Activated naive CD4-positive, alpha-beta T cell treated with anti-CD3 and anti-CD28 coated beads, Interleukin-2, amount 50 U/mL, for 72 hours (primary cell): ENCODE measurements at places on chromosomes 6 and 20.

DNA sequence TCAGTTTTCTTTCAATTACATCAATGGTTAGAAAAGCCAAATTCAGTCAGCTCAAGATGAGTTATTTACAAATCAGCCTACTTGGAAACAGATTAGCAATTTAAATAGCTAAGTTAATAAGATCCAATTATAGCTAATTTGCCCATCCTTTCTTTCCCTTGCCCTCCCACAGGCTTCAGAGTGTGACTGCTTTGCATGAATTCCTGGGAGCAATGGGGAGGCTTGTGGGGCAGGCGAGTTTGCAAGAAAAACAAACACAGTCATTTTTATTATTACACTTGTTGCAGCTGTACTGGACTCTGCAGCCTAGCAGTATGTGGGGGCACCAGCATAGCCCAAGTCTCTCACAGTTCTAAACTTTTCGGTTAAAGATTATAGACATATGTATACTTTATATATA, 219.0 kb downstream of the NKAIN2 start:
- DNase-seq: no peak

- no peak for DNase-seq
Observed at GRCh38 chr6:93219447-93219846, 199.9 kb downstream of the EPHA7 start.

DNA sequence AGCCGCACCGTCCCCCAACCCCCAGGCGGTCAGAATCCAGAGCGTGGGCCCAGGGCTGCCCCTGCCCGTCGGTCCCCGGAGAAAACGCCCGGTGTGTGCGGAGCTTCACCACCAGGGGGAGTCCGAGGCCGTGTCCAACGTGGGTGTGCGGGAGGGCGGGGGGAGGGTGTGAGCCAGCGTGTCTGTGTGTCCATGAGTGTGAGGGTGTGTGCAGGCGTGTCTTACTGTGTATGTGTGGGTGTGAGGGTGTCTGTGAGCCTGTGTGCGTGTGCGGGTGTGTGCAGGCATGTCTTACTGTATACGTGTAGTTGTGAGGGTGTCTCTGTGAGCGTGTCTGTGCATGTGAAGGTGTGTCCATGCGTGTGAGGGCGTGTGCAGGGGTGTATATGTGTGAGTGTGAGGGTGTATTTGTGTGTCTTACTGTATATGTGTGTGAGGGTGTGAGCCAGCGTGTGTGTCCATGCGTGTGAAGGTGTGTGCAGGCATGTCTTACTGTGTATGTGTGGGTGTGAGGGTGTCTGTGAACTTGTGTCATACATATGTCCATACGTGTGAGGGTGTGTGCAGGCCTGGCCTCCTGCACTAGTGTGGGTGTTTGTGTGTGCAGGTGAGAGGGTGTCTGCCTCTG, 24.6 kb upstream of the GATA5 start:
- DNase-seq: peak; percentile 93

DNA sequence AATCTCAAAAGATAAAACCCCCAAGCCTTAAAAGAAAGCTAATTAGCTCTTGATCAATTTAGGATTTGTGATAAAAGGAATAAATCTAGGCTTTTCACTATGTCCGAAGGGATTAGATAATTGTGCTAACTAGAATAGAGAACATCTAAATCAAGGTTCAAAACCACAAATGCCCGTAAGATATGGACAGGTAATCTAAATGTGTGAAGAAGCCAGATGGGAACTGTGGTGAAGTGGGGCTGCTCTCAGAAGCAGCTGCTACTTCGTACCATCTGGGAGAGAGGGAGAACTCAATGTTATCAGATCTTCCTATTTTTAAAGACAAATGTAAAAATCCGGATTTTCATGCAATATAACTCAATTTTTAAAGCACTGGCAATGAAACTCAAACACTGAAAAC, 44.2 kb downstream of the NCOA6 start:
- no peak for DNase-seq

GRCh38 chr20:36441027-36441414, 100.3 kb upstream of the MYL9 start:
- no peak for DNase-seq

GRCh38 chr20:5080384-5080877, 39.3 kb downstream of the PCNA start:
- peak; percentile 49 for DNase-seq

GRCh38 chr6:90495216-90495817, 91.6 kb downstream of the MAP3K7 start:
- DNase-seq: no peak

DNA sequence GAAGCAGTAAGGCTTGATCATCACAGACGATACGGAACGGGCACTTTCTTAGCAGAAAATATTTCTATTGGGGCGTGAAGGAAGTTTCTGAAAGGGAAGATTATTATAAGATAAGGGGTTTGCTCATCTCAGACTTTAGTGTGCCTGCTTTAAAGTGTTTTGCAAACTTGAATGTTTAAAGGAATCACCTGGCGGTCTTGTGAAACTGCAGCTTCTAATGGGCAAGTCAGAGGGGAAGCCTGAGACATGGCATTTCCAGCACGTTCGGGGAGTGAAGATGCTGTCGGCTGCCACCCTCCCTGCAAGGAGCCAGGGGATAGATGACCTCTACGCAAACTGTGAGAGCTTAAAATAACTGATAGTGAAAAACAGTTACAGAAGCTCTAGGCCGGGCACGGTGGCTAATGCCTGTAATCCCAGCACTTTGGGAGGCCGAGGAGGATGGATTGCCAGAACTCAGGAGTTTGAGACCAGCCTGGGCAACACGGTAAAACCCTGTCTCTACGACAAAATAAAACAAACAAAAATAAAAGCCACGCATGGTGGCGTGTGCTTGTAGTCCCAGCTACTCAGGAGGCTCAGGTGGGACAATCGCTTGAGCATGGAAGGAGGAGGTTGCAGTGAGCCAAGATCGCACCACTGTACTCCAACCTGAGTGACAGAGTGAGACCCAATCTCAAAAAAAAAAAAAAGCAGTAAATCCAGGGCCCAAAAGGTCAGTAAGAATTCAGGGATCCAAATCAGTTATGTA, 2.3 kb upstream of the KIF16B start:
- no peak for DNase-seq

DNA sequence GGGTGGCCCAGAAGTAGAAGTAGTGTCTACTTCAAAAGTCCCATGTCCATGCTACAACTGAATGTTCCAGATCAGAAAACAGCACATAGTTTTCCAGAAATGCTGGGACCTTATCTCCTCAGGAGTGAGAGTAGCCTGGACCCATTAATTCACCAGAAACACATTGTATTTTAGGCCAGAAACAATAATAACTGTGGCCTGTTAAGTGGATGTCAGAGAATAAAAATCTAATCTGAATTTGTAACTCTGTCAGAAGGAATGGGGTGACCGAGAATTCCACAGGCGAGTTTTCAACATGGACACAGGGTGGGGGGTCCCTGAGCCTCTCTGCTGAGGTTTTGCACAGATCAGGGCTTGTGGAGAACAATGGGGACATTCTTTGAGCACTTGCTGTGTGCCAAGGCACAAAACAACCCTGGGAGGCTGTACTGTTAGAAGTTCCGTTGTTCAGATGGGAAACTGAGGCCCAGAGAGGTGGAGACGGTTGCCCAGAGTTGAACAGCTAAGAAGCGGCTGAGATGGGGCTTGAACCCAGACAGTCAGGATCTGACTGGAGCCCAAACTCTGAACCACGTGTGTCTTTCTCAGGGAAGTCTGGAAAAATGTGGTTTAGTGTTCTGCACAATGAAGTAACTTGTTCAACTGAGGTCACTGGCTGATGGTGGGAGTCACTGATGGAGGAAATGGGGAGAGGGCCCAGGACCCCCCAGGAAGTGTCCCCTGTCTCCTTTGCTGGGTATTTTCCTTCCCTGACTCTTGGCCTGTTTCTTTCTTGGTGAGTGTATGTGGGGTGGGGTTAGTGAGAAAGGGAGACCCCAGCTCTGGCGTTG, 44.2 kb downstream of the SNAI1 start:
- DNase-seq: no peak

GRCh38 chr6:134599079-134599478, 281.2 kb upstream of the SGK1 start:
- DNase-seq: no peak

DNA sequence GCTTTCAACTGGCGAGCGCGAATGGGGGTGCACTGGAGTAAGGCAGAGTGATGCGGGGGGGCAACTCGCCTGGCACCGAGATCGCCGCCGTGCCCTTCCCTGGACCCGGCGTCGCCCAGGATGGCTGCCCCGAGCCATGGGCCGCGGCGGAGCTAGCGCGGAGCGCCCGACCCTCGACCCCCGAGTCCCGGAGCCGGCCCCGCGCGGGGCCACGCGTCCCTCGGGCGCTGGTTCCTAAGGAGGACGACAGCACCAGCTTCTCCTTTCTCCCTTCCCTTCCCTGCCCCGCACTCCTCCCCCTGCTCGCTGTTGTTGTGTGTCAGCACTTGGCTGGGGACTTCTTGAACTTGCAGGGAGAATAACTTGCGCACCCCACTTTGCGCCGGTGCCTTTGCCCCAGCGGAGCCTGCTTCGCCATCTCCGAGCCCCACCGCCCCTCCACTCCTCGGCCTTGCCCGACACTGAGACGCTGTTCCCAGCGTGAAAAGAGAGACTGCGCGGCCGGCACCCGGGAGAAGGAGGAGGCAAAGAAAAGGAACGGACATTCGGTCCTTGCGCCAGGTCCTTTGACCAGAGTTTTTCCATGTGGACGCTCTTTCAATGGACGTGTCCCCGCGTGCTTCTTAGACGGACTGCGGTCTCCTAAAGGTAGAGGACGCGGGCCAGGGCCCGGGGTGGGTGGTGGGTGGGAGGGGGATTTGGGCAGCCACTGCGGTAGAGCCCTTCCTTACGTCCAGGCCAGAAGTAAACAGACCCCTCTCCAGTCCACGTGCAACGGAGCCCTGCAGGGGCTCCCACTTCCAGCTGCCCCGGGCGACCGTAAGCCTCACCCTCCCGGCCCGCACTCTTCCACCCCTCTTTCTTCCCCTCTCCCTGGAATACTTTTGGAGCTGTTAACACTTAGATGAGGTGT, 998 bp downstream of the BMP2 start:
- no peak for DNase-seq

- peak; percentile 55 for DNase-seq
Observed at GRCh38 chr20:25081065-25081729, 744 bp downstream of the VSX1 start.

GRCh38 chr20:52289956-52290565, 98.5 kb upstream of the ZFP64 start:
- DNase-seq: no peak

- no peak for DNase-seq
Observed at GRCh38 chr6:122790423-122791309, 1.6 kb downstream of the SMPDL3A start.

DNA sequence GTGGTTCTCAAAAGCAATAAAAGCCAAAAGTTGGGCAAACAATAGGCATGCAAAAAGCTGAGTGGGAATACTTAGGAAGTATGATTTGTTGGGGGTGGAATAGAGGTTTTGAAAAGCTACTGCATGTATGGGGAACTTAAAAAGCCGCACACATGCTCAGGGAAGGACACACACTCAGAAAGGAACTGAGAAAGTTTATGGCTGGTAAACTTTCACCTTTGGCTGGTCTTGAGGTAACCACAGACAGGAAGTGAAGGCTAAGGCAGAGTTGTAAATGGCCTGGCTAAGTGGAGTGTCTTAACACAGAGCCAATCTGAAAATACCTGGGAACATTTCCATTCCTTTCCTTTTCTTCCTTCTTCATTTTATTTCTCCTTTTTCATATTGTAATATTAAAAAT, 134.5 kb upstream of the EXOC2 start:
- DNase-seq: no peak

DNA sequence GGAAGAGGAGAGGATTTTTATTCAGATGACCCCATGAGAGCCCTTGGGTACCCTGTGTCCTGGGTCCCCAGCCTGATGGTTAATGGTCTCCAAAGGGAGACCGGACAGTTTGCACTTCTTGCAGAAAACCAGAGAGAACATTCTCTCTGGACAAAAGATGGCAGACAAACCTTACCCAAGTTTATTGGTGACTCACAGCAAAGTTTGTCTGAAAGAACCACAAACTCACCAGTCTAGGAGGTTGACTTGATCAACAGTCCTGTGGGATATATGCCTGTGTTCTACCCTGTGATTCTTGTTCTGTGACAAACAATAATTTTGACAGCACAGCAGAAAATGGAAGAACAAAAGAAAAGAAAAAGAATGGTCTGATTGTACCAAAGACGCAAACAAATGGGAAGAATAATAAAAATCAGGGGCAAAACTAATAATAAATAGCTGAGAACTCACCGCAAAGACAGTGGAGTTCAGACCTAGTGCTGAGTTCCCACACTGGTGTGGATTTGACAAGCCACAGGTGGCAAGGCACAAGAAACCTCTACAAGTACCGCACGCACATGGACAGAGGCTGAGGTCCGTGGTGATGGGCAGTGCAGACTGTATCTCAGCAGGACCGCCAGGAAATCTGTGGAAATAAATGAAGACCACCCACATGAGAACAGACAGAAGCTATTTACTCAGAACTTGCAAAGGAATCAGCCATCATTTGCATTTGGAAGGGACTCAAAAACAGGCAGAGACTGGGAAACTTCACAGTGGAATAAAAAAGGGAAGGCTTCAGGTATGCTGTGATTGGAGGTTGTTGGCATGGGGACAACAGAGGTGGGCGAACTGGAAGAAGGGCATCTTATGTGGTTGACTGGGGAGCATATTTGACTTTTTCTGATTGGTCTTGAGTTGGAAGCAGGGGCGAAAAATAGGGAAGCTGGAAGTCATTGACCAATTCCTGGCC, 246.3 kb upstream of the RNF24 start:
- DNase-seq: no peak

- DNase-seq: no peak
Observed at GRCh38 chr20:60573003-60573680, 614.9 kb downstream of the CDH26 start.

DNA sequence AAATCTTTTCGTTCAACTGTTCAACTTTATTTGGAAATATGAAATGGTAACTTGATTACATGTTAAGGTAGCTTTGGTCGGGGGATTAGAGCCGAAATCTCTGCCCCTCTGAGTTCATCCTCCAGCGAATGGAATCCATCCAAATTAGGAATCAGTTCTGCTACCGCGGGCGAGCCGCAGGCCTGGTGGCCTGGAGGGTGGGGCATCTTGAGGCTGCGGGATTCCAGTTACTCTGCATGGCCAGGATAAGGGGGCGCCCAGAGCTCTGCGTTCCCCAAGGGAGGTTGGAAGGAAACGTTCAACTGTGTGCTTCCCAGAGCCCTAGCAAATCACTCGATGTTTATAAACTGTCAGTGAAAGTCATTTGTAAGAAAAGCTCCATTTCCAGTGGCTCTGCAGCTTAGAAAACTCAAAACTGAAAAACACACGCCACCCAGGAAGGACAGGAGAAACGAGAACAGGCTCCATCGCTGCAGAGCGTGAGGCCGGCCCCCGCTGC, 262.2 kb downstream of the TAF4 start:
- DNase-seq: no peak
